ENCODE measurements at places on chromosomes 7 and 10.

GRCh38 chr10:69073026-69073425, 14.9 kb upstream of the SRGN start:
- DNase-seq, result peak; percentile 57

GRCh38 chr10:110223298-110223925, 16.0 kb downstream of the MXI1 start:
- no peak for DNase-seq

- no peak for DNase-seq
Observed at GRCh38 chr7:1269336-1269890, 36.7 kb downstream of the UNCX start.

- DNase-seq, result no peak
Observed at GRCh38 chr10:21959998-21960397, 43.5 kb downstream of the DNAJC1 start.

- no peak for DNase-seq
Observed at GRCh38 chr10:35359056-35359455, 22.7 kb downstream of the CCNY start.

- no peak for DNase-seq
Observed at GRCh38 chr10:75355706-75356105, 45.9 kb downstream of the ZNF503 start.

GRCh38 chr10:31134311-31134952, 102.8 kb upstream of the ZNF438 start:
- no peak for DNase-seq

- peak; percentile 55 for DNase-seq
Observed at GRCh38 chr10:11757454-11757820, 15.3 kb downstream of the ECHDC3 start.

- no peak for DNase-seq
Observed at GRCh38 chr7:109696723-109697122, 1127.0 kb downstream of the DNAJB9 start.

GRCh38 chr10:19921300-19922140, 105.3 kb downstream of the PLXDC2 start:
- no peak for DNase-seq

- DNase-seq, result peak; percentile 89
Observed at GRCh38 chr10:15843695-15844094, 16.6 kb downstream of the MINDY3 start.

DNA sequence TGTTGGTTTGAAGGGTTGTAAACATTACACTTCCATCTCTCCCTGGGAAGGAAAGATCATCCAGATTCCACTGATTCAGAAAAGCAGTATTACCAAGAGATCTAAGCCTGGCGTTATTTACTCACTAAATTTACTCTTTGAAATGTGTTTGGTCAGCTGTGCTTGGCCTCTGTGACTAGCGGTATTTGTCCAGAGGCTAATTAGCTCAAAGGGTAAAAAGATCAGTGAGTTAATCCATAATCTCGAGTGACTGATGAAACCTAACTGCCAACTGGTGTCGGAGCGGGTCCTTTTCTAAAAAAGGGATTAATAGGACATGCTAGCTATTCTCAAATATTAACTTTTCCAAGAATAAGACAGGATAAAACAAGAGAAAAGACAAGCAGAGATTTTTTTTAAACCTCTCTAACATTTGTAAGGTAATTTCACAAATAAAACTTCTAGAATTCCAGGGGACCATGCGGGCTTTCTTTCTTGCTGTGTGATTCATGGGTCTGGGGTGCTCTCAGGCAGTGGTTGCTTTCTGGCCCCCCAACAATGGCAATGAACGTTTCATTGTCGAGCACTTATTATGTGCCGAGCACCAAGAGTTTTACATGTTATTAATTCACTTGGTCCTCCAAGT, 247.3 kb upstream of the AOAH start:
- no peak for DNase-seq

- no peak for DNase-seq
Observed at GRCh38 chr10:54613162-54613561, 187.9 kb downstream of the PCDH15 start.

DNA sequence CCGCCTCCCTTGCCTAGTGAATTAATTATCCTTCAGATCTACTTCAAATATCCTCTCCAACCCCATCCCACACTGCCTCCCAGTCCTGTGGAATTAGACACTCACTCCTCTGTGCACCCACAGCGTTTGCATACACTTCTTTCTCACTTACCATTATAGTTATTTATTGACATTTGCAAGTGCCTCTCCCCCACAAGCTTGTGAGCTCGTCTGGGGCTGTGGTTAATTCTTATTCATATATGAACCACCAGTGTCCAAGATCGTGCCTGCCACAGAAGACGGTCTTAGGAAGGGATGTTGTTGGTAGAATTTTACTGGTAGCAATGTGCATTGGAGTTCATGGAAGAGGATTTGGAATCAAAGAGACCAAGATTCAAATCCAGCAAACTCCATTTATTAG, 68.1 kb upstream of the AOAH start:
- DNase-seq, result no peak

DNA sequence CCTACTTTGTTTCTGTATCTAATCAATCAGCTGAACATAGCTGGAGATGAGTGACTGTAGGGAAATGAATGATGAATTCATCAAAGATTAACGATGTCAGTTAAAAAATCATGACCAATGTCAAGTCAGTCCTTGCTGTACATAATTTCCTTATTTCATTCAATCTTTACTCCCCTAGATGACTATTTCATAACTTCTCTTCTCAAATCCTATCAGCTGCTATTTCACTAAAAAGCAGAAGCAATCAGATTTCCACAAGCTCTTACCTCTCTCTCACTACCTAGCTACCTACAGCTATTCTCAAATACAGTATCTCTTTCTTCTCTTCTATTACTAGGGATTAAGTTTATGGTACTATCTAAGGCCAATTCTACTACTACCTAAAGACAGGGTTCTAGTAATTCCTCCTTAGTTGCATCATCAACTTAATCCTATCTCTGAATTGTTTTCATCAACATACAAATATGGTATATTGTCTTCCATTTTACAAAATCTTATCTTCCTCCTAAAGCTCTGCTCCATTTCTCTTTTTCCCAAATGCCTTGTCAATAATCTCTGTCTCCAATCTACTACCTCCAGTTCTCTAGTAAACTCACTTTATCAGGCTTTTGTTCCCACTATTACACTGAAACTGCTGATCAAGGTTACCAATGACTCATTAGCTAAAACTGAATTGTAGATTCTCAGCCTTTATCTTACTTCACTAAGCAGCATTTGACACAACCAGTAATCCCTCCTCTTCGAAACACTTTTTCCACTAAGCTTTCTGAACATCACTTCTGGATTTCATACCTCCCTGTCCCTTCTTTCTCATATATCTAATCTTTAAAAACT, 28.4 kb downstream of the JMJD1C start:
- DNase-seq, result peak; percentile 49

DNA sequence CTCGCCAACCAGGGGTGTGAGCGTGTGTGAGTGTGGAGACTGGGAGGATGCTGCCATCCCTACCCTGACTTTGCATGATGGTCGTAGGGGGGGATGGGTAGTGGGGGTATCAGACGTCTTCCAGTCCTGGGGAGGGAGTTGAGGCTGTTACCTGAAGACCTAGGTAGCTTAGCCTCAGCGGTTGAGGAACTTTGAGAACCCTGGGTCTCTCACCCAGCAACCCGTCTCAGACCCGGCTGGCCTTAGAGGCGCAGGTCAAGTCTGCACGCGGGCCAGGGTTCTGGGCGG, 2.7 kb downstream of the SLC4A2 start:
- no peak for DNase-seq
